ENCODE measurements at places on chromosomes 2 and 18. TPM values are rescaled to one million over a fixed set of nuclear protein-coding genes. Genes with fewer than 3 reads are reported as not detected.

Gene BOD1L2
- total RNA-seq = not detected

Gene MAPRE3
- total RNA-seq = 2.9 TPM

Gene C2orf78
- total RNA-seq = not detected

Gene GEN1
- total RNA-seq = 13.4 TPM

Gene AP1S3
- total RNA-seq = 12.8 TPM

Gene CCDC178
- not detected for total RNA-seq

Gene C2orf92
- total RNA-seq = 2.8 TPM

Gene TWIST2
- total RNA-seq = not detected

Gene SLC11A1
- not detected for total RNA-seq

Gene KIAA2012
- not detected for total RNA-seq

Gene MYO1B
- total RNA-seq = 39.2 TPM

Gene RAB6C
- total RNA-seq = not detected

Gene PAIP2B
- total RNA-seq = 3.0 TPM

Gene KIF5C
- total RNA-seq = 18.6 TPM

Gene FSIP2
- total RNA-seq = 0.14 TPM

Gene HOXD12
- total RNA-seq = not detected

Gene IL1R2
- total RNA-seq = 10.5 TPM

Gene MOGAT1
- total RNA-seq = not detected

Gene PAX8
- total RNA-seq = 2.8 TPM

Gene ASB18
- total RNA-seq = not detected

Gene FZD7
- total RNA-seq = 0.43 TPM

Gene CRACDL
- total RNA-seq = 0.35 TPM

Gene ICOS
- total RNA-seq = 211 TPM

Gene DLGAP1
- not detected for total RNA-seq
